M059J (cell line): ENCODE measurements at places on chromosomes 5 and 9. TPM values are rescaled to one million over a fixed set of nuclear protein-coding genes. Genes with fewer than 3 reads are reported as not detected.

Gene NSMF
- total RNA-seq, result 11.8 and 24.0 TPM in 2 replicates

Gene ANAPC2
- total RNA-seq, result 8.6 and 17.6 TPM in 2 replicates

Gene HAVCR1
- not detected in 2 replicates for total RNA-seq

Gene WNT8A
- total RNA-seq, result 0.12 and 0.54 TPM in 2 replicates

Gene SPINK7
- not detected in 2 replicates for total RNA-seq

Gene OBP2B
- not detected in 2 replicates for total RNA-seq

Gene ARID3C
- total RNA-seq, result not detected in 2 replicates

Gene KIF3A
- 4.7 and 5.5 TPM in 2 replicates for total RNA-seq

Gene CCDC127
- total RNA-seq, result 3.4 and 5.4 TPM in 2 replicates

Gene NMRK1
- 24.4 and 29.9 TPM in 2 replicates for total RNA-seq

Gene ZNF169
- total RNA-seq, result 1.4 and 1.6 TPM in 2 replicates

Gene RPL12
- 1,304 and 1,604 TPM in 2 replicates for total RNA-seq

Gene CSF1R
- 0.22 and 2.4 TPM in 2 replicates for total RNA-seq

Gene SIT1
- not detected in 2 replicates for total RNA-seq

Gene CDH10
- total RNA-seq, result 0.10 TPM in 1 of 2 replicates, not detected in the other

Gene SH2D3C
- total RNA-seq, result 0.12 TPM in 1 of 2 replicates, not detected in the other

Gene SPATA31E1
- total RNA-seq, result not detected in 2 replicates

Gene PCDHA4
- total RNA-seq, result not detected in 2 replicates

Gene SLC25A48
- total RNA-seq, result not detected in 2 replicates

Gene OTP
- total RNA-seq, result not detected in 2 replicates

Gene IGFBPL1
- 5.5 and 6.4 TPM in 2 replicates for total RNA-seq

Gene GM2A
- 24.1 and 30.9 TPM in 2 replicates for total RNA-seq

Gene PCDHGA11
- 0.05 TPM in 1 of 2 replicates, not detected in the other for total RNA-seq
